Body of pancreas (tissue), 4 donors: ENCODE measurements at places on chromosomes 7 and 10.

GRCh38 chr7:92643821-92644220, 53.6 kb upstream of the FAM133B start:
- DNase-seq, result no peak

- DNase-seq, result no peak
Measured at GRCh38 chr10:13909516-13910258, 322.9 kb downstream of the PRPF18 start.

DNA sequence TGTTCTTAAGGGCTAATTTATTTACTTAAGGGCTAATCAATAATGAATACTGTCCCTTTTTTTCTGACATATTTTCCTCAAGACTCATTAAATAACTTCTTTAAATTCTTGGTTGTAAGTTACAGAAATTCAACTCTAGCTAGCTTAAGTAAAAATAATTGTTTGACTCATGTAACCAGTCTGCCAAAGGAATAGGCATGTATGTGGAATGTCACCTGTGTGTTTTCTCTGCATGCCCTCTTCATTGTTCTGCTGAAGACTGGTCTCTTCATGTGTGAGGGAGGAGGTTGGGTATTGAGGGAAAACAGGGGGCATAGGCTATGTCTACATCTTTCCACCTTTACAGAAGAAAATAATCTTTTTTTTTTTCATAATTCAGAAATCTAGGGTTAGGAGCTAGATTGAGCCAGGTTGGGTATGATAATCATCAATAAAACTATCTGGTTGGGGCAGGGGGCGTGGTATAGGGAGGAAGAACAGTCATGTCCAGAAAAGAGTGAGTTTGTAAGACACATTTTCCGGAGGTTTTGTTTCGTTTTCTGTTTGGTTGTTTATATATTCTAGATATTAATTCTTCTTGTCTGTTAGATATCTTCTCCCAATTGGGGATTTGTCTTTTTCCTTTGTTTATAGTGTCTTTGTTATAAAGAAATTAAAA, 37.9 kb downstream of the EXOC4 start:
- no peak for DNase-seq

DNA sequence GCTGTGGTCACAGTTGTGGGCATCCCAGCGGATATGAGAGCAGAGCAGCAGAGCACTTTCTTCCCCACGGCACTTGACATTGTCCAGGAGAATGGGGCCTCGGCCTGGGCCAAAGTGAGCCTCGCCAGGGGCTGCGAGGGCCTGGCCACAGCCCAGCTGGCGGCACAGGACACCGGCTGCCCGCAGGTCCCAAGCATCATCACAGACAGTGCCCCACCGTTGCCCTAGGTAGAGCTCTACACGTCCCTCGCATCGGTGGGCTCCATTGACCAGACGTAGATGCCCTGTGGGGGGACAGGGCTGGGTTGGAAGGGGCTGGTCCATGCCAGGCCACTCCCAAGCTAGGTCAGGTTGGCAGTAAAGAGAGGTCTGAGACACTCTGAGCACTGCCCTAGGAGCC, 19.4 kb downstream of the SSC4D start:
- no peak for DNase-seq

- DNase-seq, result no peak
Measured at GRCh38 chr10:73838827-73839226, 27.4 kb upstream of the NDST2 start.
